ENCODE measurements at places on chromosomes 3 and 15.

GRCh38 chr3:104787306-104787705, 579.4 kb upstream of the ALCAM start:
- DNase-seq, result no peak

DNA sequence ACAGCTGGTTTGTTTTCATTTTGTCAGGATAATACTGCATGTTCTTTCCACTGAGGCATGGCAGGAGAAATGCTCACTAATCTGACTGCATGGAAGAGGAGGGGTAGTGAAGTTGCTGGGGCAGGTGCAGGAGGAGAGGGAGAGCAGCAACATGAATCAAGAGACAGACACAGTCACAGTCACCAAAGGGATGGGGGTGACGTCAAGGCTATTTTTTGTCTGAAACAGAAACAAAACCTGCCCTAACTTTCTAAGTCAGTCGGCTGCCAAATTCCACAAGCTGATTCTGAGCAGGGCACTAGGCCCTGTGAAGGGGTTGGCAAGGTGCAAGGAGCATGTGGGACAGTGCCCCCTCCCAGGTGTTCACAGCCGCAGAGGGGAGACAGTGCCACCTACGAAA, 186.6 kb upstream of the NSMCE3 start:
- DNase-seq, result no peak

DNA sequence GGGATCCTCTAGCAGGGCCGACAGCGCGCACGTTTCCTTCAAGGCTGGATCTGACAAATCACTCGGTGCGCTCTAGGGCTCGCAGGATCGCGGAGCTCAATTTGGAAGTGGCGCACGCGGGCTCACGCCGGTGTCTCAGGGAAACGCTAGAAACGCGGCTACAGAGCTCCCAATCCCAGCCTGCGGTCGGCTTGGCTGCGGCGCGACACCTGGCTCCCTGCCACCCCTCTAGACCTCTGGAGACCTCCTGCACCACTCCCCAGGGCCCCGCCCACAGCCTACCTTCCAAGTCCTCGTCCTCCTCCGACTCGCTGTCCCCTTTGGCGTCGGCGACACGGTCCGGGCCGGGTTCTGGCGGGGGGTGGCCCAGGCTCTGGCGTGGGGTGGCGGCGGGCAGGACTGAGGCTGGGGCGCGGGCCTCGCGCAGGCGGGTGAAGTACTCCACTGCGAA, 596 bp downstream of the PRKAR2A start:
- DNase-seq, result no peak

- DNase-seq, result no peak
Observed at GRCh38 chr3:148962513-148962912, 28.8 kb upstream of the GYG1 start.

DNA sequence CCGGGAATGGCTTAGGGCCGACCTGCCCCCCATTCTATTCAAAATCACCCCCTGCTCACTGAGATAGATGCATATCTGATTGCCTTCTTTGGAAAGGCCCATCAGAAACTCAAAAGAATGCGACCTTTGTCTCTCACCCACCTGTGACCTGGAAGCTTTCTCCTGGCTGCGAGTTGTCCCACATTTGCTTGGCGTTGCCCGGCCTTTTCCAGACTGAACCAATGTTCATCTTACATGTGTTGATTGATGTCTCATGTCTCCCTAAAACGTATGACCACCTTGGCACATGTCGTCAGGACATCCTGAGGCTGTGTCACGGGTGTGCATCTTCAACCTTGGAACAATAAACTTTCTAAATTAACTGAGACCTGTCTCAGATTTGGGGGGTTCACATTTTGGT, 3.4 kb upstream of the MUC20 start:
- no peak for DNase-seq

- peak; percentile 57 for DNase-seq
Observed at GRCh38 chr3:40524568-40525285, at the start of gene ZNF621. TSS of gene ZNF621 (plus strand) at chr3:40524960. CDS start at chr3:40525841, 881 bp downstream.

DNA sequence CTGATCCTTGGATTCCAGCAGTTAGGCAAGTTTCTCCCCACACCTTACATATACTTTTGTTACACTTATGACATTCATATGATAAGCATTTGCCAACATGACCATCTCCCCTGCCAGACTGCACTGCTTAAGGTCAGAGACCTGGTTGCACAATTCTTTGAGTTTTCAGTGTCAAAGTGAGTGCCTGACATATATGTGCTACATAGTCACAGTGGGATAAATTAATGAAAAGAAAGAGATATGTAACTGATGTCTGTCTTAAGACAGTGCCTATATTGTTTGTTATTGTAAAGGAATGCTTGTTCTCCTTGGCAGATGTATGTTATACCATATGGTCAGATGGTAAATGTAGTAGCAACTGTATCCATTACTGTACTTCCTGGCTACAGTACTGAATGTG, 3.5 kb upstream of the DCUN1D1 start:
- DNase-seq, result no peak

GRCh38 chr3:34570916-34571705, 772.7 kb downstream of the PDCD6IP start:
- DNase-seq, result no peak

GRCh38 chr15:58396181-58396580, 35.6 kb upstream of the LIPC start:
- no peak for DNase-seq

DNA sequence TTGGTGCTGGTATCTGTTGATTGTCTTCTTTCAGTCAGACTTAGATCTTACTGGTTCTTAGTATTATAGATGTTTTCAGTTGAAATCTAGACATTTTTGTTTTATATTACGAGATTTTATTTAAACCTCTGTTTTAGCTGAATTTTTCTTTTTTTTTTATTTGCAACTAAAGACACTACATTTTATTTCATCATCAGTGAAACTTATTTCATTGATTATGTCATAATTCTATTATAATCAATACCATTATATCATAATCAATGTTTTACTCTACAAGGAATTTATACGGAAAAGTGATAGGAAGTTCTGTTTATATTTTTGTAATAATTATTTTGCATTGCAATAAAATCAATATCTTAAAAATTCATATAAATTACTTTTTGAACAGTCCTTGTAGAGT, 477.4 kb upstream of the MDFIC2 start:
- DNase-seq, result no peak

GRCh38 chr3:147356145-147356908, 50.0 kb downstream of the ZIC4 start:
- no peak for DNase-seq

DNA sequence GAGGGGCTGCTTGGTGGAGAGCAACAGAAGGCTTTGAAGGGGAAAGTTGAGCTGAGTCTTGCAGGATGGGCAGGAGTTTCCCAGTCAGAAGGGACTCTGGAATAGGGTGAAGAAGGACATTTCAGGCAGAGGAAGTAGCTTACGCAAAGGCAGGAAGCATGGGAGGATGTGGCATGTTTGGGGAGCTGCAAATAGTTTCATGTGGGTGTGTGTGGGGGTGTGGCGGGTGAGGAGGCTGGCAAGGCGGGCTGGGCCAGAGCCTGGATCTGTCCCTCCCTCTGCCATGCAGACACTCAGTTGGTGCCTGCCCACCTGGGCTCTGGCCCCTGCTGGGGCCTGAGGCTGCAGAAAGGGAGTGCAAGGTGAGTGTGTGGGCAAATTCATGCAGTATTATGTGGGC, 10.4 kb downstream of the TEX264 start:
- DNase-seq, result no peak

GRCh38 chr15:32766101-32766500, 48.3 kb downstream of the GREM1 start:
- no peak for DNase-seq

- no peak for DNase-seq
Observed at GRCh38 chr3:105157067-105157765, 209.5 kb upstream of the ALCAM start.

- DNase-seq, result peak; percentile 4
Observed at GRCh38 chr3:58116161-58116955, 94.4 kb downstream of the DNASE1L3 start.

GRCh38 chr15:77371850-77372563, 47.9 kb downstream of the PEAK1 start:
- DNase-seq, result no peak

- no peak for DNase-seq
Observed at GRCh38 chr3:14345496-14346150, 56.8 kb upstream of the SLC6A6 start.

GRCh38 chr3:141949972-141950371, 73.5 kb downstream of the ATP1B3 start:
- DNase-seq, result no peak

DNA sequence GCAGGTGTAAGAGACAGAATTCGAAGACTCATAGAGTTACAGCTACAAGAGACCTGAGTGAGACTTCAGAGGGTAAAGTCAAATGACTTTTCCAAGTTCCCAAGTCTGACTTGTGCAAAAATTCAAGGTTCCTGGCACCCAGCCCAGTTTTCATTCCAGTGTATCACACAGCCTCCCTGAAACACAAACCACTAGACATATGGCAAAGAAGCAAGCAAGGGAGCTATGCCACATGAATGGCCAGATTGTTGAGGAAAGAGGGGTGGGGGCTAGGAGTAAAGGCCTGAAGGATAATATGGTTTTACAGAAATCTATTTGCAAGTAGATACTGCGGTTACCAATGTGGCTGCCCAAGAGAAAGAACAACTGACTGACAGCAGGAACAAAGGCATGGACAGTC, 301.2 kb downstream of the MECOM start:
- DNase-seq, result no peak

DNA sequence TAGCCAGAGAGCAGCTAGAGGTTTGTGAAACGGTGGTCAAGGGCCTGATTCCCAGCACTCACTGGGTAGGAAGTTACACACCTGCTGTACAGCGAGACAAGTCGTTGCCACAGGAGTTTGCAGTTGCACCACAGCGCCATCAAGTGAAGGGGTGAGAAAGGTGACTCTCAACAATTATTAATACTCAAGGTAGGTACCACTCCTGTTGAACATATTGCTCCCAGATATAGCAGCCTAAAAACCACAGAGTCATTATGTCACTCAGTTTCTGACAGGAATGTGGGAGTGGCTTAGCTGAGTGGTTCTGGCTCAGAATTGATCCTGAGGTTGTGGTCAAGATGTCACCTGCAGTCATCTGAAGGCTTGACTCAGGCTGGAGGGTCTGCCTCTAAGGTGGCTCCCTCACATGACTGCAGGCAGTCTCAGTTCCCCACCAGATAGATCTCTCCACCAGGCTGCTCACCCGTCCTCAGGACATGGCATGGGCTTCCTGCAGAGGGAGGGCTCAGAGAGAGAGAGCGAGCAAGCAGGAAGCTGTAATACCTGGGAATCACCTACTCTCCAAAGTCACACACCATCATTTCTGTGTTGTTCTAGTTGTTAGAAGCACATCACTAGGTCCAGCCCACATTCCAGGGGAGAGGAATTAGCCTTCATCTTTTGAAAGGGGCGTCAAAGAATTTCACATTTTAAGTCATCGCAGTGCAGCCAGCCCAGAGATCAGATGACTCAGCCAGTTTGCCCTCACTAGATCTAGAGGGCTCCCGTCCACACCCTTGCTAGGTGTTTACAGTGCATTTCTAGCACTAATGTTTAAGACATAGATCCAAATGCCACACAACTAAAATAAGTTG, 17.0 kb upstream of the ANO10 start:
- DNase-seq, result no peak

GRCh38 chr3:33575311-33575710, 135.1 kb upstream of the UBP1 start:
- DNase-seq, result no peak

DNA sequence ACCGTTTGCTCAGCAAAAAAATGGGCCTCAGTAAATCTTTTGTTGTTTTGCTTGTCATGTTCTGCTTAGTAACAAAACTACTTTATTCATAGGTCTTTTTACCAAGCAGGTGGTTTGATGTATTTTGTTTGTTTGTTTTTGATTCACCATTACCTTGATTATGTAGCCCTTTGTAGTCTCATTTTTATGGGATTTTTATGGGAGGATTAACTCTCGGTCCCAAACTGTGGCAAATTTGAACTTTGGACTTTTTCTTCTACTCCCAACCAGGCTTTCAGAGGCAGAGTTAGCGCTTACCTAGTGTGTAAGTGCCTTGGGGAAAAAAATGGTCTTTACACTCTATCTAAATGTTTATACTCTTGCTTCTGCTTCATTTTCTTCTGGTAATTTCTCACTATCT, 276.7 kb upstream of the POU1F1 start:
- DNase-seq, result no peak

- DNase-seq, result no peak
Observed at GRCh38 chr3:47865192-47865591, 62.3 kb downstream of the DHX30 start.

DNA sequence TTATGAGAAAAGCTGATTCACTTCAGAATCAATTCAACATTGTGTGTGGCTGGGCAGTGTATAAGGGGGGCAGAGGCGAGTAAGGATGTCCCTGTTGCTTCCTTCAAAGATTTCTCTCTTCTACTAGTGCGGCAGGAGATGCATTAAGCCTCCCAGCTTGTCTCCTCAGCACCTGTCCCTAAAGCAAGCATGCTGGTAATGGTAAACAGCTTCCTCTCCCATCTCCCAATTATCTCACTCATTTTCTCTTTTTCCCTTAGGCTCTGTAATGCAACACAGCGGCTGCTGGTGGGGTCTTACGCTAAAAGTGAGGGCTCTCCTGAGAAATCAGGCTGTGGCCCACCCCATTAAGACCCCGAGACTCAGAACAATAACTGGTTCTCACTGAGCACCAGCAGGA, 306.4 kb upstream of the ROPN1 start:
- DNase-seq, result no peak

DNA sequence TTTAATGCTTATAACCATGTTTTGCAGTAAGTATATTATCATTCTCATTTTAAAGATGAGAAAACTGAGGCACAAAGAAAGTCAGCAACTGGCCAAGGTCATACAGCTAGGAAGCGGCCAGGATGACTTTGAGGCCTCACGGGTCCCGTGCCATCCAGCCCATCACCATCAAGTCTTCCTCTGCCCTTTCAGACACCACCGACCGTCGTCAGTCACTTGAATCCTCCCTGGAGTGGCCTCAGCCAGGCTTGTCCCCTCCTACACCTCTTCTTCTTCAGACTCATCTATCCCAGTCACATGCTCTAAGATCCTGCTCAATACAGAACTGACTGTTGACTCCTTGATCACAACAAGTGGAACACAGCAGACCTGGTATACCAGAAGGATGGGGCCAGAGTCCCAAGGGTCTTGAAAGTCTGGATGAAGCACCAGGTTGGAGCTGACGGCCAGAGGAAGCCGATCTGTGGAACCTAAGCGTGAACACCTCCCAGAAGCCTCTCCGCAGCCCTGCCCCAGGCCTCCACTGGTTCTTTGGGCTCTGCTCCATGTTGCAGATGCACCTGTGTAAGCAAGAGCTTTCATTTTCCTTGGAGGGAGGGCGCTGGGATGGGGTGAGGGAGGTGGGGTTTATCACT, 22.1 kb downstream of the ITGA11 start:
- DNase-seq, result no peak

DNA sequence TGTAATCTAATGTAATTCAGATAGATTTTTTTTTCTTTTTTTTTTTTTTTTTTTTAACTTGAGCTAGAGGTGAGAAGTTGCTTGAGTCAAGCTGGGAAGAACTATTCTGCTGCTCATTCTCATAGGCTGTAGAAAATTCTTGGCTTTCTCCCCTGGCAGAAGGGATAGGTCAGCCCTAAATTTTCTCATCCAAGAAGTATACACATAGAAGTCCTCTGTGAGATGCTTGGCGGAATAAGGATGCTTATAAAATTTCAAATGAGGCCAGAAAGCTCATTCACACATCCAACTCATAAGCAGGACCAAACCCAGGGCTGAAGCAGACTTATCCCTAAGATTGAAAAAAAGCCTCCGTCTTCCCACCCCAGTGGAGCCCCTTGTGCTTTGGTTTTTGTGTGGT, 572.5 kb downstream of the SQOR start:
- DNase-seq, result no peak

- no peak for DNase-seq
Observed at GRCh38 chr3:16253601-16254000, 11.1 kb downstream of the DPH3 start.

- no peak for DNase-seq
Observed at GRCh38 chr15:80120636-80121035, 32.2 kb upstream of the FAH start.

Measured in stimulated activated CD4-positive, alpha-beta T cell treated with anti-CD3 and anti-CD28 coated beads, TNF-alpha, amount 100 ng/mL, for 1 hour (primary cell).